CD4-positive, alpha-beta T cell (primary cell): ENCODE measurements at places on chromosomes 3 and 15.

- DNase-seq: no peak
Measured at GRCh38 chr3:158404131-158404718, 166.8 kb upstream of the MLF1 start.

GRCh38 chr3:105686278-105686897 is 182.4 kb downstream of the CBLB start:
- no peak for DNase-seq

DNA sequence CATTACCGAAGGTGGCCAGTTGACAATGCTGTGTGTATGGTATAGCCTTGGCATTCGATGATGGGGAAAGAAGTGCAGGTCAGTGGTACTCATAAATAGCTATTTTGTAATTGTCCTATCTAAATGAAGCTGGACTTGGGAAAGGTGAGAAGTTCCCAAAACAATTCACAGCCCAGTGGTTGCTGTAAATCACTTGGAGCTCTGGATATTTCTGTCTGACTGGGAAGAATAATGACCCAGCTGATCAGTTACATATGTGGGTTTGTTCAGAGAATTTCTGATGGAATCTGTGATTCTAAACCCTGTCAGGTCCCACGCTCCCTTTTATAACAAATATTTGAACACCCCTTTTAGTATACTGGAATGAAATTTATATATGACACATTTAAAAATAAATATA is 133.9 kb upstream of the PFN2 start:
- no peak for DNase-seq

DNA sequence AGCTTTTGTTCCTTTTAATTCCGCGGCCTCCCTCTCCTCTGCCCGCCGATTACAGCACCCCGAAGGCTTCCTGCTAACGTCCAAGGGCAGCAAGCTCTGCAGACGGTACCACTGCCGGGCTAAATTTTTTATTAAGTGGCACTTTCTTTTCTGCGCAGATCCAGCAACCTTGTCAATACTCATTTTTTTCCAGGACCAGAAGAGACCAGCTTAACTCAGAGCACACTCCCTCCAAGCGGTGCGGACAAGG is 542 bp upstream of the MEIS2 start:
- DNase-seq: no peak

- DNase-seq: no peak
Measured at GRCh38 chr3:10988001-10988665, 4.4 kb upstream of the SLC6A1 start.

DNA sequence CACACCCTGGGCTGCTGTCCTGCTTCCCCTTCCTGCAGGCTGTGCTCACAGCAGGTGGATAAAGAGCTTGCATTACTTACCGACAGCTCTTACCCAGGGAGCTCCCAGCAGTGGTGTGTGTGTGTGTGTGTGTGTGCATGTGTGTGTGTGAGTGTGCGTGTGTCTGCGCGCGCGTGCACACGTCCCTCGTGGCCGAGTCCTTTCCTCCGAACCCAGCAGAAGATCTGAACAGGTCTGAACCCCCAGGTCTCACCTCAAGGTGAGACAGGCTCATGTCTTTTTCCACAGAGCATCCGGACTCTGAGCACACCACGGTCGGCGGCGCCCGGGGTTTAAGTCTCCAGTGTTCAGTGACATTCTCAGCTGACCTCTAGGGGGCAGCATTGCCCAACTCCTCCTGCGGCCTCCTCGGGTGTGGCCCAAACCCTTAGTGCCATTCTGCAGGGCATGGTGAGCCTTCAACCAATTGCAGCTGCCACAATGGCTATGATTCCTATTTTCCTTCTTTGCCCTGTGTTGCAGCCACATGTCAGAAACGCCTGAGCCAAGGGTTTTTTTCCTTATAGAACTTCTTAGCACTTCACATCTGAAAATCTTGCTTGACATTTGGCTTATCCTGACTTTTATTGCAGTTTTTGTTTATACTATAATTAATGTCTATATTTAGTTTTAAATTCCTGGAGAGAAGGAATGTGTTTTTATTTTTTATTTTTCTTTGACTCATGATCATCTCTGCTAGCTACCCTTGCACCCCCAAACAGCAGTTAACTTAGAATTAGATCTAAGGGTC is 64.1 kb upstream of the KLHL25 start:
- DNase-seq: peak; percentile 63

GRCh38 chr3:176615826-176616225 is 581.5 kb downstream of the TBL1XR1 start:
- DNase-seq: no peak

DNA sequence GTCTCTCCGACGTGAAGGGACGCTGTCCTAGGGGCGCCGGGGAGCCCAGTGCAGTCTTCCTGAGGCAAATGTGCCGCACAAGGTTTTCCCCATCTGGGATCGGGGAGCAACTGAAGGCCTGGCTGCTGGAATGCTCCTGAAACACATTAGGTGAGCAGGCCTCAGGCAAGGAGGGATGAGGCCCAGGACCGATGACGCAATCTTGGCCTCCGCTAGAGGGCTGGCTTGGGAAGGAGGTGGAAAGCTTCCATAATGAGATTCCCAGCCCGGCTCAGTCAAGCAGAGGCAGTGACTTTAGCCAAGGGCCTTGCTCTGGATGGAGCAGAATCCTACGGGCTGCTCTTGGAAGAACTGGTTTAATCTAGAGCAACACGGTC is 50.8 kb downstream of the CPN2 start:
- DNase-seq: peak; percentile 30

DNA sequence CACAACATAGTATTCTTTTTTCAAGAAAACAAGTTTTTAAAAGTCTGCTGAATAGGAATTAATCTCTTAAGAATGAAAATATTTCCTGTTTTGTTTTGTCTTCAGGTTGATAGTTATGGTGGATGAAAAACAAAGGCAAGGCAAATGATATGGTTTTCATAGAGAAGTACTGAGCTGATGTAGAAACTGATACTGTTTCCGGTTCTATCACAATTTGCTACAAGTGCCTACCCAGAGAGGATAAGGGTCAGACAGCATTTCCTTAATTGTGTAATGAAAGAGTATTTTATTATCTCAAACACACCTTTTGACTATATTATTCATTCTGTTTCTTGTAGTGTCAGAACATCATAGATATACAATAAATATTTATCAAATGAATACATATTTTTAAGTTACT is 836.3 kb downstream of the SQOR start:
- DNase-seq: no peak

GRCh38 chr3:20808864-20809263 is 622.9 kb upstream of the SGO1 start:
- DNase-seq: no peak

DNA sequence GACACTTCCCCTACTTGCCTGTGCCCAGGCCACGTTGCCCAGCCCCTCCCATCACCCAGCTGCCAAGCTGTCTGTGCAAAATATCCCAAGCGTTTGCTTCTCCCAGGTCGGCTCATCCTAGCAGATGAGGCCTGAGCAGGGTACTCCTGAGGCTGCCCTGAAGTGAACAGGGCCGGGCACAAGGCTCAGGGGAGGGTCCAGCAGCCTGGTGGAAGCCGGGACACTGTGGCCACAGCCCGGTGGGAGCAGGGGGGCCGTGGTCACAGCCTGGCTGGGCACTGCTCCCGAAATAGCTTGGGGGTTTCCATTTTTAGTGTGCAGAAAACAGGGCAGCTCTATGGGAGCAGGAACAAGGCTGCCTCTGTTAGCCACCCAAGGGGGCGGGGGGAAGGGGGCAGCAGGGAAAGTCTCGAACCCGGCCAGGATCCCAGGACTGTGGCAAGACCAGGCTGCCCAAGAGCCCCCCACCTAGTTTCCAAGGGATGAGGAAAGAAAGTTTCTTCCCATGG is 3.4 kb downstream of the PLXNB1 start:
- no peak for DNase-seq

DNA sequence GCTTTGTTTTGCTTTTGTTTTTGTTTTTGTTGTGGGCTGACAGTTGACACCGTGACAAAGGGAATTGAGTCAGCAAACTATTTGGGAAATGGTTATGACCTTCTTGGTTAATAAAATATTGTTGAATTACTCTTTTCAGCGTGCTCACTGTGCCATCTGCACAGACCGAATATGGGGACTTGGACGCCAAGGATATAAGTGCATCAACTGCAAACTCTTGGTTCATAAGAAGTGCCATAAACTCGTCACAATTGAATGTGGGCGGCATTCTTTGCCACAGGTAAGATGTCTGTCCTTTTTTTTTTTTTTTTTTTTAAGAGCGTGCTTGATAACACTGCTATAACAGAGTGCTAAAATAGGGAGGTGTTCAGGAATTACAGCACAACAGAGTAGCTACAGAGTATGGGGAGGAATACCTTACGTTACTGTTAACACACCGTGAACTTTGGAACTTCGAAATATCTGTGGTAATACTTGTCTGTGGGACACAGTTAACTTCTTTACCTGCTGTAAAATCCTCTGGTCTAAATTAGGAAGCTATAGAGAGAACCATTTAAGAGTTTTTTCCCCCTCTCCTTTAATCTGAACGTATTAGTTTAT is 48.2 kb downstream of the PRKCI start:
- DNase-seq: no peak

- DNase-seq: no peak
Measured at GRCh38 chr15:97009031-97009431, 678.5 kb downstream of the NR2F2 start.

GRCh38 chr3:20682573-20682972 is 496.6 kb upstream of the SGO1 start:
- no peak for DNase-seq

- no peak for DNase-seq
Measured at GRCh38 chr3:64195789-64196188, 29.5 kb downstream of the PRICKLE2 start.

DNA sequence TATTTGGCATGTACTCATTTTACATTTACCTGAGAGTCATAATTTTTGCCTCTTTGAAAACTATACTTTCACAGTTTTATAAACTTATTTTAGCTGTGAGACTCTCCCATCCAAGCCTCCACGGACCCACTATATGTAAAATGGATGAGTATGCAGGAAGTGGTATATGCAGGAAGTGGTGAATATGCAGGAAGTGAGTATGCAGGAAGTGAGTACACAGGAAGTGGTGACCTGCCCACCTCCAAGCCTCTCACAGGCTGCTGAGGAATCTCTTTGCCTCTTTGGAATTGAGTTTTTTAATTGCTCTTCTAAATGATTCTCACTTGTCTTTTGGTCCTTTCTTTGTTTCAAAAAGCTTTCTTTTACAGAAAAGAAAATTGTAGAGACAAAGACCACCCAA is 85.2 kb downstream of the KBTBD8 start:
- DNase-seq: peak; percentile 59

- DNase-seq: no peak
Measured at GRCh38 chr3:152589644-152590043, 245.3 kb upstream of the P2RY1 start.

GRCh38 chr15:23606226-23606625 is 40.8 kb downstream of the MKRN3 start:
- no peak for DNase-seq

GRCh38 chr3:36875397-36875796 is 69.5 kb downstream of the TRANK1 start:
- no peak for DNase-seq

GRCh38 chr3:188573956-188574355 is 420.0 kb downstream of the LPP start:
- no peak for DNase-seq

- no peak for DNase-seq
Measured at GRCh38 chr3:101998256-101998926, 149.1 kb downstream of the NFKBIZ start.

GRCh38 chr3:51024765-51025632 is 350.3 kb downstream of the DOCK3 start:
- DNase-seq: peak; percentile 77

DNA sequence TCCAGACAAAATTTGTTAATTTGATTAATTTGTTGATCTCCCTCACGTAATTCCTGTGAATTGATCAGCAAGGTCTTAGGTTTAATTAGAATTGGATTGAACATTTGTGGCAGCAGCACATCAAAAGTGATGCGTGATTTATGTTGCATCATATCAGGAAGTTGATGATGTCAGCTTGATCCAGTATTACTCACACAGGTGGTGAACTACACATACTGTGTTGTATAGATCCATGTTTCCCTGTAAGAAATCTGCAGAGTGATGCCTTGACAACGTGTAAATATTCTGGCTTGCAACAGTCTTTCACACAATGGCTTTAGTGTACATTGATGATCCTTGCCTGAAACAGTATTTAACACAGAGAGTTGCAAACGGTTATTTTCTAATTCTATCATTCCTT is 200.4 kb downstream of the ADAMTSL3 start:
- no peak for DNase-seq

- DNase-seq: no peak
Measured at GRCh38 chr3:165259541-165260193, 63.5 kb upstream of the SLITRK3 start.

GRCh38 chr15:71440489-71441110 is 325.3 kb downstream of the THSD4 start:
- no peak for DNase-seq

GRCh38 chr3:194458131-194458530 is 28.7 kb downstream of the ATP13A3 start:
- no peak for DNase-seq

DNA sequence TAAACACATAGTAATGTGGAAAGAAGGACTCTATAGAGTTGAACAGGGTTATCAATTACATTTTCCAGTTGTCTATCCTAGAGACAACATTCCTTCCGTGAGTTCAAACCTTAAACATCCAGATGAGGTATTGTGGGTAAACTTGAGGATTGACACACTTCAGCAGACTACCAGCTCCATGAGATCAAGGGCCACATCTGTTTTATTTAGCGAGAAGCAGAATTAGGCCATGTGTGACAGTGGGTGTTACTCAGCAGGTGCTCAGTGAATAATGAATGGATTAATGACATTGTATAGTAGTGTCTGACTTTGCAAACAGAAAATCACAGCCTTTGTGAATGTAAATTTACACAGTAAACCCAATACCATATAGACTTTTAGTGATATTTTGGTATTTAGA is 941.1 kb upstream of the CFAP20DC start:
- DNase-seq: no peak

GRCh38 chr3:56837196-56837955 is 35.6 kb upstream of the ARHGEF3 start:
- DNase-seq: no peak

DNA sequence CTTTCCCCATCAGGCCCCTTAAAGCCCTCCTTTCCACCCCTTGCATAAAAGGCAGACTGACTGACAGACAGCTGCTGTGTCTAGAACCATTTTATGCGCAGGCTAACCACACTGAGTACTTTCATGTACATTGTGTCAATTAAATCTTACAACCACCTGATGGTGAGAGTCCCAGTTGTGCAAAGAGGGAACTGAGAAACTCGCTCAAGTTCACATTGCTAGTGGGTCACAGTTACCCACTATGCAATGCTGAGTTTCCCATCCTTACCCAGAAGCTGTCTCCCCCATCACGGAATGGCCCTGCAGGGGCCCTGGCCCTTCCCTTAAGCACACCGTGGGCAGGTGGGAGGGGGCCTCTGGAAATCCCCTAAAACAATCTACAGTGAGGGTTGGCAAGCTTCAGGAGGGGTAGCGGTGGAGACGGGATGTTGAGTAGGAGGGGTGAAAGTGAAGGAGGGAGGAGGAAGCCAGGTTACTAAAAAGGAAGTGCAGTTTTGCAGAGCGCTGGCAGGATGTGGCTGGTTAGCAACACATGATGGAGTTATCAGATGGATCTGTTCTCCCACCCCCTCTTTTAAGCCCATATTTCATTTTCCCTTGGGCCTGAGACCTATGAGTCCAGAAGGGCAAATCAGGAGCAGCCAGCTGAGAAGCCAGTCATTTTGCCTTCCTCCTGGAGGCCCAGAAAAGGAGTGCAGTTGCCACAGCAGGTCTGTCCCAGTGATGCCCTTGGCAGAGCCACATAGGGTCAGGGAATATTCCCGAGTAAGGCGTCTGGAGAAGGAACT is 30.0 kb downstream of the STARD5 start:
- peak; percentile 70 for DNase-seq
